ENCODE measurements at places on chromosomes 3 and 15.

DNA sequence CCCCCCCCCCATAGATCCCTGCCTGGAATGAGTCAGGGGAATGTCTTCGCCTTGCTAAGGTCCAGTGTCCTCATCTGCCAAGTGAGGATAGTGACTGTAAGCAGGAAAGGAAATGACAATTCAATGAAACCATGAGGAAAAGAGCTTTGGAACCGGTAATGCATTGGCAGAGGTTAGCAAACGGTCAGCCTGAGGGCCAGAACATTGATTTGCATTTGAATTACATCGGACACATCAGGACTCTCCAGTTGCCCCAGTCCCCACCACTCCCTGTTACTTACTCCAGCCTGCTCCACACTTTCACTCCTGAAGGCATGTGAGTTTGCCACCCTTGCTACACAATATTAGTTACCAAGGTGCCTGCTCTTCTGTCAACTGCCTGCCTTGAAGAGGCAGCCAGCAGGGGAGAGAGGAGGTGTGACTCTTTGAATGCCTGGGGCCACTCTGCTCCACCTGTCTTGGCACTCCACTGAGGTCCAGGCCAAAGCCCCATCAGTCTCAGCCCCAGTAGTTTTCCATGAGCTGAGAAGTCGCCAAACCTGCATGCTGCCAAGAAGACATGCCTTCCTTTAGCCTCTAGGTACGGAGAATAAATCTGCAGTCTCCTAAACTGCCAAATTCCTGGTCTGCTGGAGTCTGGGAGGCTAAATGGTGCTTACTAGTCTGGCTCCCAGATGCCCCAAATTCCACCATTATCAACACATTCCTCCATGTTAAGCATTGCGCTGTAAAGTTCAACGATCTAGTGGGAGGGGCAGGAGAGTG is 191.7 kb upstream of the TLE3 start:
- DNase-seq: no peak

DNA sequence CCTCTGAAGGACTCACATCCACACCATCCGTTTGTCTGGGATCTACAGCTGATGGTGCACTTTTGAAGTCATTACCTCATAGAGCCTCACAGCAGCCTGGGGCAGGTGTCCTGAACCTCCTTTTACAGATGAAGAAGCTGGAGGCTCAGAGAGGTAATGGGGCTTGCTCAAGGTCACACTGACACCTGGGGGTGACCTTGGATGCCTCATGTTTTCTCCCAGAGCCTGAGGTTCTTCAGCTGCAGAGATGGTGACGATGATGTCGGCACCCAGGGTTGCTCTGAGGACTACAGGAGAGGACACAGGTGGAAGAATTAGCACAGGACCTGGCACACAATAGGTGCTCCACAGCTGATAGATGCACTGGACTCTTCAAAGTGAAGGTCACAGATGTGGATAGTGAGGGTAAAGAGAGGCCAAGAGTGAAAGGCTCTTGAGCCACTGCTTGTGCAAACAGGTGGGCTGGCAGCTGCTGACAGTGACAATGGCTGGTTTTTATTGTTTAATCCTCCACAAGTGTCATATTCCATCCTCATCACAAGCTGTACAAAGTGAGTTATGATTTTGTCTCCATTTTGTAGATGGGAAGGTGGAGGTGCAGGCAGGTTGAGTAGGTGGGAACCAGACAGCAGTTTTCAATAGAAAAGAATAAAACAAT is 17.4 kb upstream of the ATP2B2 start:
- DNase-seq: no peak

GRCh38 chr3:123353227-123353849 is 95.6 kb downstream of the ADCY5 start:
- no peak for DNase-seq

- no peak for DNase-seq
These were observed 350.5 kb upstream of the COL8A1 start for GRCh38 chr3:99287876-99288275.

DNA sequence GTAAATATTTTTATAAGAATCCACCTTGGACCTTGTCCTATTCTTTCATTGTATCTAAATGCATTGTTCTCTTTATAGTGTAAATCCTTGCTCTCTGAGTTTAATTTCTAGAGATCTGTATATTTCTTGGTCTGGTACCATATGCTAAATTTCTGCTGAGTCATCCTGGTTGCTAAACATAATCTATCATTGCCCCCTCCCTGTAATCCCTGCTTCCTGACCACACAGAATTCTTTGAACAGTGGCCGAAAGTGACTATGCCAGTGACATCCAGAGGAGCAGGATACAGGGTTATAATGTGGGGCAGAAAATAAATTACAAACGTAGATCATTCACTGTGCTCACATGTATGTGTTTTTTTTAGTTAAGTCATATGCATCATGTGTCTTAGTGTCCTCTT is 143.1 kb downstream of the DIPK2A start:
- no peak for DNase-seq

DNA sequence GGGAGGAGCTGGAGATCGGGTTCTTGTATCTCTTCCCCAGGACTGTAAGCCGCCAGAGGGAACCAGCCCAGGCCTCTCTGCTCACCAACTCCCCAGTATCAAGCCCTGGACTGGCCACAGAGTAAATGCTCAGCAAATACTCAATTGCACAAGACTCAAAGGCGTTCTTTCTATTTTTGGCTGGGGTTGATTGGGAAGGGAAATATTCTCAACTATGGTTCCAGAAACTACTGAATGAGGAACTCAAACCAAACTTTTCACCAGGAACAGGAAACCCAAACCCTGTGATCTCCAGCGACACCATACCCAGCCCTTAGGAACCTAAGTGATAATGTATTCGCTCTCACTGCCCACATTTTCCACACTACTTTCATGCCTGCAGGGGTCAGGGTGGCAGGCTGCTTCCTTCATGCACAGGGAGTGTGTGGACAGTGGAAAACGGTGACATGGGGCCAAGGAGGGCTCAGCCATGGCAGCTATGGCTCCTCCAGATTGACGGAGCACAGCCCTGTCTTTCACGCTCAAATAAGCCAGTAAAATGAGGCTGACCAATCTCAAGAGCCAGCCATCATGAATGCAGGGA is 124.7 kb upstream of the RAD18 start:
- DNase-seq: no peak
